ENCODE measurements at places on chromosomes 11 and 22.

DNA sequence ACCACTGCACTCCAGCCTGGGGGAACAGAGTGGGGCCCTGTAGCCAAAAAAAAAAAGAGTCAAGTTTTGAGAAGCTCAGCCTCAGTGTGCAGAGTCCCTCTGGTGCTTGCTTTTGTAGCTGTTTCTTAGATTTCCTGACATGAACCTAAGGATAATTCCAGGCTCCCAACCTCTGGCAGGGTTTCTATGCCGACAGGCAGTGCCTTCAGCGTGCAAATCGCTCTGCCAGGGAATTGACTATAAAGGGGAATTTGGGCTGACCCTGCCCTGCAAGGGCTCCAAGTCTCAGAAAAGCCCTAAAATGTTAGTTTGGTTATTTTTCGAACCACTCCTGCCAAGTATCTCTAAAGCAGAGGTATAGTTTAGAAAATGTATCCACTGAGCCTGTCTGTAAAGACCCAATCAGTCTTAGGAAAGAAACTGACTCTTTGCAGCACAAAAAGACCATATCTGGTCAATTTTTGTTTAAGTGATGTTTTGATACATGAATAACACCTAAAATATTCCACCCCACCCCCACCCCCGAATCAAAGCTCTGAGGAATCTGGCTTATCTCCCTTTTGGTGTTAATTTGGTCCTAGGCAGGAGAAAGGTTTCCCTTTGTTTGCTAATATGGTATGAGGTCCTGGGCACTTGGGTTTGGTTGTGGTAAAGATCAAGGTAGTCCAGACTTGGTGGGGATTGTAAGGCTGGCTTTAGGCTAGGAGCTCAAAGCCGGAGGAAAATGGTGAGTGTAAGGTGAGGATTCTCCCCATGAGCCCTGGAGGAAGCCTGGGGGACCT is 49.7 kb downstream of the ANO1 start:
- no peak for DNase-seq

GRCh38 chr11:83166193-83166866 is 9.4 kb downstream of the PCF11 start:
- DNase-seq, result no peak

GRCh38 chr22:38347181-38347943 is 30.1 kb upstream of the CSNK1E start:
- no peak for DNase-seq

DNA sequence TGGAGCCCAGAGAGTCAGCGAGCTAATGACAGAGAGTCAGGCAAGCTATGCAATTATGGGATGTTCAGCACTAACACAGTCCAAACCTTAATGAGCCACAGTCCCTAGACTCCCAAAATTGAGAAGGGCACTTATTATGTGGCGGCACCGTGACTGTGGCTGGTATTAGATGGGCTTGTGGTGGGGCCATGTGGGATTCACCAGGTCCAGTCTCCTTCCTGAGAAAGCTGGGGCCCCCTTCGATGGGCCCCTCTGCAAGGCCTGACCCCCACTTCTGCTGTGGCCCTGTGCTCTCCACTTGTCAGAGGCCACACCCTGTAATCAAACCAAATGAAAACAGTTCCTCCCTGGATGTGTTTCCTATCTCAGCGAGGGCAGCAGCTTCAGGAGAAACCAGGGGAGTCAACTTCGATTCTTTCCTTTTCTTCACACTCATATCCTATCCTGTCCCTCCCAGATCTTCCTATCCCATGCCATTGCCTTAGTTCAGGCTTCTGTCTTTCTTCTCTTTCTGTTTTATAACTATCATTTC is 42.9 kb downstream of the INSC start:
- DNase-seq, result no peak

GRCh38 chr11:46345131-46345597 is 2.1 kb upstream of the DGKZ start:
- no peak for DNase-seq

DNA sequence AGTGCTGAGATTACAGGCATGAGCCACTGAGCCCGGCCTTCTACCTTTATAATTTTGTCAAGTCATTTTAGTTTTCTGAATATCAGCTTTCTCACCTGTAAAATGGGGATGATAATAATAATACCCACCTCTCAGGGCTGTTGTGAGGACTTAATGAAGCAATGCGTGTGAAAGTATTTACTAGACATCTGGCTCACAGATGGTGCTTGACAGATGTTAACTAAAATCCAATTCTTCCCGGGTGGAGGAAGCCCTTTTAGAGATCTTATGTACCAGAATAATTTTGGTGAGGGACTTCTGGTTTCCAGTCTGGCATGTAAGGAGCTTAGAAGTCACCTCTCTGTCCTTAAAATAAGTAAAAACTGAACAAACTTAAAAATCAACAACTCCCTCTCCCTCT is 43.7 kb upstream of the NUP160 start:
- no peak for DNase-seq

- DNase-seq, result no peak
These were observed 97.0 kb upstream of the PRR5 start for GRCh38 chr22:44604991-44605390.

- DNase-seq, result no peak
These were observed 7.1 kb upstream of the CD44 start for GRCh38 chr11:35131886-35132285.

- no peak for DNase-seq
These were observed 48.5 kb upstream of the PRDM11 start for GRCh38 chr11:45097721-45098493.

GRCh38 chr22:16949561-16949960 is 58.5 kb downstream of the GAB4 start:
- no peak for DNase-seq

- DNase-seq, result no peak
These were observed 61.6 kb downstream of the PPP6R3 start for GRCh38 chr11:68521969-68522652.
